ENCODE measurements at places on chromosomes 7 and 10. TPM values are rescaled to one million over a fixed set of nuclear protein-coding genes. Genes with fewer than 3 reads are reported as not detected.

DNA sequence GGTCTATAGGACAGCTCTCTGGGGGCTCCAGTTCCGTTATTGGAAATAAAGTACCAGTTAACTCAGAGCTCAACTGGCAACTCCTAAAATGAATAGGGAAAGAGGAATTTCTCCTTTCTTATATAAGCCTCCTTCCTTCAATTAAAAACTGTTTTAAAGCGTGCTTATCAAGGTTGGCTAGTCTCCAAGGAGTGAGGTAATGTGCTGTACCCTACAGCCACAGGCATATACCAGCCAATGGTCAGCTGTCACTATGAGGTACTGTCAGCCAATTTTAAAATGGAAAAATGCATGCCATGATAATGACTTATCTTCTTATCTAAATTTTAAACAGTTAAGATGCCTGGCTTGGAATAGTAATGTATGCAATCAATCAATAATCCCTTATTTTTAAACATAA lies 76.2 kb downstream of the PLCE1 start:
- no peak overlapping the region for H3K4me3 ChIP-seq
- H3K4me1 ChIP-seq = no peaks in the 10 kb centered on the region
- H3K27me3 ChIP-seq = no peaks in the 10 kb centered on the region
- no peak overlapping the region for H3K27ac ChIP-seq
- DNase-seq = no peak
- no peaks in the 10 kb centered on the region for H3K36me3 ChIP-seq

DNA sequence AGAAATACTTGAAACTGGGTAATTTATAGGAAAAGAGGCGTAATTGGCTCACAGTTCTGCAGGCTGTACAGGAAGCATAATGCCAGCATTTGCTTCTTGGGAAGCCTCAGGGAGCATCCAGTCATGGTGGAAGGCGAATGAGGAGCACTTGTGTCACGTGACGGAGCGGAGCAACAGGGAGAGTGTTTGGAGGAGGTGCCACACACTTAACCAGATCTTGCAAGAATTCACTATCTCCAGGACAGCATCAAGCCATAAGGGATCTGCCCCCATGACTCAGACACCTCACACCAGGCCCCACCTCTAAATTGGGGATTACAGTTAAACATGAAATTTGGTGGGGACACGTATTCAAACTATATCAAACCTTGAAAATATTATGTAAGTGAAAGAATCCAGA lies 89.3 kb downstream of the WIPF3 start:
- DNase-seq = no peak
- H3K27me3 ChIP-seq = no peaks in the 10 kb centered on the region
- no peak overlapping the region for H3K4me3 ChIP-seq
- H3K4me1 ChIP-seq = peaks cover 2% of the 10 kb centered on the region
- no peaks in the 10 kb centered on the region for H3K36me3 ChIP-seq
- H3K27ac ChIP-seq = no peak overlapping the region

NPY4R gene
- not detected for total RNA-seq

DNA sequence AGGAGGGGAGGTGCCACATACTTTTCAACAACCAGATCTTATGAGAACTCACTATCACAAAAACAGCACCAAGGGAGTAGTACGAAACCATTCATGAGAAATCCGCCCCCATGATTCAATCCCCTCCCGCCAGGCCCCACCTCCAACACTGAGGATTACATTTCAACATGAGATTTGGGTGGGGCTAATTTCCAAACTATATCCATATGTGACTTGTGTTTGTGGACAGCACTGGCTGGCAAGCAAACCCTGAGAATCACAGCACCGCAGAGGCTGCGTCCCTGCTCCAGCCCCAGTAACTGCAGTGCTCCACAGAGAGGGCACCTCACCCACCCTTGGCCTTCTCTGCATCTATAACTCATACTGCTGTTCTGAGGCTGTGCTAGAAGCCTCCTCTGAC lies 211.2 kb upstream of the PODXL start:
- no peaks in the 10 kb centered on the region for H3K36me3 ChIP-seq
- no peaks in the 10 kb centered on the region for H3K4me1 ChIP-seq
- DNase-seq = no peak
- H3K4me3 ChIP-seq = no peak overlapping the region
- peaks cover 16% of the 10 kb centered on the region for H3K27me3 ChIP-seq

CHST15 gene
- 0.13 TPM for total RNA-seq

DNA sequence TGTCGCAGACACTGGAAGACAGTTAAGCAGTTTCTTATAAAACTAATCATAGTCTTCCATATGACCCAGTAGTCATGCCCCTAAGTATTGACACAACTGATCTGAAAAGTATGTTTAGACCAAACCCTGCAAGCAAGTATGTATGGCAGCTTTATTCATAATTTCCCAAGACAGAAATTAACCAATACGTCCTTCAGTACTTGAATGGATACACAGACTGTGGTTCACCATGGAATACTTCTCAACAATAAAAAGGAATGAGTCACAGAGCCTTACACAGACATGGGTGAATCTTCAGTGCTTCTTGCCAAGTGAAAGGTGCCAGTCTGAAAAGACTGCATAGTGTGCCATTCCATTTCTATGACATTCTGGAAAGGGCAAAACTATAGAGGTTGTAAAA lies 50.2 kb upstream of the AKR1E2 start:
- no peaks in the 10 kb centered on the region for H3K4me1 ChIP-seq
- H3K27ac ChIP-seq = no peak overlapping the region
- no peak overlapping the region for H3K4me3 ChIP-seq
- H3K36me3 ChIP-seq = no peaks in the 10 kb centered on the region
- peaks cover 6% of the 10 kb centered on the region for H3K27me3 ChIP-seq

- H3K4me1 ChIP-seq = peaks cover 43% of the 10 kb centered on the region
- peaks cover 5% of the 10 kb centered on the region for H3K36me3 ChIP-seq
- no peak overlapping the region for H3K4me3 ChIP-seq
- no peak for DNase-seq
- H3K27me3 ChIP-seq = no peaks in the 10 kb centered on the region
Measured at GRCh38 chr10:102767428-102768160, 23.8 kb downstream of the WBP1L start.

- H3K27me3 ChIP-seq = no peaks in the 10 kb centered on the region
- H3K4me1 ChIP-seq = no peaks in the 10 kb centered on the region
- no peaks in the 10 kb centered on the region for H3K36me3 ChIP-seq
- H3K27ac ChIP-seq = no peak overlapping the region
- no peak for DNase-seq
- H3K4me3 ChIP-seq = no peak overlapping the region
Measured at GRCh38 chr10:116654816-116655215, 34.1 kb downstream of the PNLIPRP2 start.

GRCh38 chr10:103429647-103430046 lies 22.5 kb downstream of the CALHM2 start:
- no peaks in the 10 kb centered on the region for H3K27me3 ChIP-seq
- DNase-seq = no peak
- H3K4me1 ChIP-seq = no peaks in the 10 kb centered on the region

GRCh38 chr7:112140600-112140999 lies 65.6 kb downstream of the DOCK4 start:
- no peak overlapping the region for H3K4me3 ChIP-seq
- H3K36me3 ChIP-seq = no peaks in the 10 kb centered on the region
- no peaks in the 10 kb centered on the region for H3K4me1 ChIP-seq
- no peak for DNase-seq
- H3K27me3 ChIP-seq = 0 out of 2 replicates have a peak, but pooled peaks cover 4% of the 10 kb centered on the region

TSPAN33 gene
- total RNA-seq = 0.76 TPM

DNA sequence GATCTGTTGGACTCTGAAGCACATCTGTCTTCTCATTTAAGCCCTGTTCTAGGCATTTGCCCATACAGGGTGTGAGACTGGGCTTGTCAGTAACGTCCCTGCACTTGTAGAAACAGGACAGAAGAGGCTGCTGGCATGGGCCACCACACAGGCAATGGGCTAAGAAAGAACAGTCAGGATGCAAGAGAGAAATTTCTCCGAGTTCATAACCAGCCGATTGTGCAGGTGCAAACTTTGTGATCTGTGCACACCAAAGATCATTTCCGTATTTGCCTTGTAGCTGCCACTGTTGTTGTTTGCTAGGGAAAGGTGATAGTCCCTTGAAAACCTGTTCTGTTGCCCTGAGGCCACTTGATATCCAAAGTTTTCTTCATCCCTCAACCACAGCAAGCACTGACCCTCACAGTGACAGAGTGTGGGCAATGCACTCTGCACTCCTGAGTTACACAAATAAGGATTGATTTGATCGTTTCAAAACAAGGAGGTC lies 20.3 kb downstream of the KLF6 start:
- no peaks in the 10 kb centered on the region for H3K27me3 ChIP-seq
- DNase-seq = no peak
- H3K36me3 ChIP-seq = no peaks in the 10 kb centered on the region
- H3K27ac ChIP-seq = no peak overlapping the region
- H3K4me3 ChIP-seq = no peak overlapping the region
